ENCODE measurements at places on chromosomes 4 and X.

GRCh38 chr4:100022792-100023222 is 72.7 kb upstream of the H2AZ1 start:
- no peak for DNase-seq

DNA sequence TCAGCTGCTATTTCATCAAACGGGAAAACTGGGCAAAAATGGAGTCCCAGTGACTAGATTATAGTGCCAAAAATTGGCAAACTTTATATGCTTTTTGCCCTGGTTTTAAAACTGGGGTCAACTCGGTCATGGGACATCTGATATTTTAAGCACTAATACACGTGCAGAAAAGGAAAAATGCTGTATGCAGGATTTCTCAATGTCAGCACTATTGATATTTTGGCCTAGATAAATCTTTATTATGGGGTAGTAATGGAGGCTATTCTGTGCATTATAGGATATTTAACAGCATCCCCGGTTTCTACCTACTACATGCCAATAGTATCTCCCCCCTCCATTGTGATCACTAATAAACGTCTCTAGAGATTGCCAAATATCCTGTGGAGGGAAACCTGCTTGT is 870.9 kb upstream of the IGFBP7 start:
- no peak for DNase-seq

- DNase-seq: no peak
These were observed 46.0 kb downstream of the TFDP3 start for GRCh38 chrX:133171962-133172708.

GRCh38 chr4:3030566-3031356 is 43.6 kb downstream of the HTT-AS start:
- no peak for DNase-seq

DNA sequence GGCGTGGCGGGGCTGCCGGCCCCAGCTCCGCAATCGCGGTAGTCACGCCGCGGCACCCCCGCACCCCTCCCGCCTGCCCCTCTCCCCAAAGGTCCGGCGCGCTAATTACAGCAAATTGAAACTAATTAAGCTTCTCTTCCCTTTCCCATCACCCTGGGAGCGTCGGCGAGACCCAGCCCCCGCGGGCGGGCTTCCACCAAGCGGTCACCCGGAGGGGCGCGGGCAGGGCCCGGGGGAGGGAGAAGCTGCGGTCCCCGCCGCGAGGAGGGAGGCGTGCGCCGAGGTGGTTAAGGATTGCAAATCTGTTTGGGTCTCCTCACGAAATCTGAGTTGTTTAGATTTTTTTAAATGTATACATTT is 13.1 kb downstream of the ARX start:
- no peak for DNase-seq

DNA sequence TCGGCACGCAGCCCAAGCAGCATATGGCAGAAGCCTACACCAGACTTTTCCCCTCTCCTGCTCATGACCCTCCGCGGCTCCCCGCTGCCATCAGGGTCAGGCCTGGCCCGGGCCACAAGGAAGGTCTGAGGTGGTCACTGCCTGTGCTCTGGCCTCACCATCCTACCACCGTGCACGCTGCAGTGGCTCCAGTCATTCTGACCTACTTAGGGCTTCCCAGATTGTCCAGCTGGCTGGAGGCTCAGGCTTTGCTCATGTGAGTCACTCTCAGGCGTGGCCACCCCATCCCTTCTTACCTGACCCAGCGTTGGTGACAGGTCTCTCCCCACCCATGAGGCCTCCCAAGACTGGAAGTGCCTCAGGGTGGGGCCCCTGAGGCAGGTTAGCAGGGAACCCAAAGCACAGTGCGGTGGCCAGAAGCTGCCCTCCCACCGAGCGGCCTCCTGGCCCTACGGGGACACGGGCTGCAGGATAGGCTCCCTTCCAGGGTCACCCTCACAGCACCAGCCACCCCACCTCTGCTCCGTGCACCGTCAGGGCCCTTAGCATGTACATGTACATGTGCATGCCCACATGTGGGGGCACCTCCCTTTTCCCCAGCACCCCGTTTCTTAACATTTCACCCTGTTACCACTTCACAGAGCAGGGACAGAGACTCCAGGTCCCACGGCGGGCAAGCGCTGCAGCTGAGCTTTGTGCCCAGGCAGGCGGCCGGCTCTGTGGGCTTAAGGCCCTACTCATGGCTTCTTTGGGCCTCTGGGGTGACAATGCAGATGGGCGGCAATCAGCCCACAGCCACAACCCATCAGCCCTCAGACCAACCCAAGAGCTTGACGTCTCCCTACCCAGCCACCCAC is 2.2 kb downstream of the TREX2 start:
- DNase-seq: no peak

GRCh38 chr4:121654738-121655137 is 42.0 kb downstream of the ANXA5 start:
- no peak for DNase-seq

GRCh38 chrX:116241001-116241400 is 70.5 kb downstream of the AGTR2 start:
- DNase-seq: no peak

DNA sequence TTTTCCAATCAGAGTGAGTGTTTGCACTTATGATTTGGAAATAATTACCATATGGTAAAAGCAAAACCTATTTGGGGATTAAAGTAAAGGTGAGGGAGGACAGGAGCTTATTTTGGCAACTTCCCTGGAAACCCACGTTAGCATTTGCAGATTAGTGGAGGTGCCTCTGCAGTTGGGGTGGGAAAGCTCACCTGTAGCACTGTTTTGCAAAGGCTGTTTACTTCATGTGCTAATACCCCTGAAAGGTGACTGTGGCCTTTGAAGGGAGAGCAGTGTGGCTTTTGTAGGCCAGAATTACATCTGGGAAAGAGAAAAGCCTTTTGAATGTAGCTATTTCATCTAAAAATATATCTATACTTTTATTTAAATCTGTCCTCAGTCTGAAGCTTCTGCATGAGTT is 9.4 kb downstream of the SUPT20HL1 start:
- no peak for DNase-seq

GRCh38 chrX:78111140-78111931 is 7.3 kb downstream of the PGK1 start:
- DNase-seq: no peak

- DNase-seq: no peak
These were observed 371.3 kb upstream of the INTU start for GRCh38 chr4:127261476-127261875.

DNA sequence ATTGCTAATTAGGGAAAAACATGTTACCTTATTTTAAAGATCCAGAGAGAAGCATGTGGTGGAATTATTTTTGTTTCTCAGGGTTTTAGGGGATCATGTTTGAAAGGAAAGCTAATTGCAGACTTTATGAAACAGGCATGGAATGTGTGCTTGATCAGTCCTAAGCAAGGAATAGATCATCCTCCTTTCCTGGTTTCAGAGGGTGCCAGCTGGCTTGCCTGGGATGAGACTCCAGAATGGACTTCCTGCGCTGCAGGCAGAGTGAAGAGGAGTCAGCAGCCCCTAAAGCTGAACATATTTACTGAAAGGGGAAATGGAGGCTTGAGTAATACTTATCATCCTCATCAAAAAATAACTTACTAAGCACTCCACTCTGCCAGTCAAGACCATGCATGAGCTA is 13.3 kb downstream of the FGF5 start:
- no peak for DNase-seq

DNA sequence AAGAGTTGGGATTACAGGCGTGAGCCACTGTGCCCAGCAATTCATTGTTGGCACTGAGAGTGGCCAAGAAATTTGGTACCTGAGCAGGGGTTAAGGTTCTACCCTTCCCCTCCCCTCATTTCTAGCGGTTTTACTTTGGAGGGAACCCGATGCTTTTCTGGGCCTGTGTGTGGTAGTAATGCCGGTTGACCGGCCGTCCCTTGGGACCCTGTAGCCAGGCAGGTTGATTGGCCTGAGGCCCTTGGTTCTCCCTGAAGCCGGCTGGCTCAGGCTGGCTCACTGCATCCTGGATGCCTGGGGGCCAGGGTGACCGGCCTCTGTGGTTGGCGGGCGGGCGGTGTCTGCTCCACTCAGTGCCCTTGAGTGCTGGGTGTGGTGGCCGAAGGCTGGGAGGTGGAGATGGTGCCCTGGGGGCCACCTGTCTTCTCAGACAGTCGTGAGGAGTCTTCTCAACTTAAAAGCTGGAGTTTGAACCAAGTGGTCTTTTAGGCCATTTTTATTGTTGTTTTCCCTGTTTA is 45.6 kb downstream of the RGS12 start:
- no peak for DNase-seq

- DNase-seq: no peak
These were observed 22.3 kb upstream of the RASGEF1B start for GRCh38 chr4:81494031-81494431.

DNA sequence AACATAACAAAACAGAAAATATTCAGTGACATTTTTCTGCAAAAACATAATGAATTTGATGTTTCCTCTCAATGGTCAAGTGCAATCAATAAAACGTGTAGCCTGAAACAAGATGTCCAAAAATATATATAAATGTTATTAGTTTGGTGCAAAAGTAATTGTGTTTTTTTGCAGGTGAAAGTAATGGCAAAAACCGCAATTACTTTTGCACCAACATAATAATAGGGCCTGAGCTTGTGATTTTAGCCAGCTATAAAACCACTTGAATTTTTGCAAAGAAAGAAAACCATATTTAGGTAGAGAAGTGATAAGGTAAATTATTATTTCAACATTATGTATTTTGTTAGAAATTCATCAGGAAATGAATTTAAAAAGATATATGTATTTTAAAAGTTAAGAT is 475.3 kb upstream of the AMOT start:
- no peak for DNase-seq

DNA sequence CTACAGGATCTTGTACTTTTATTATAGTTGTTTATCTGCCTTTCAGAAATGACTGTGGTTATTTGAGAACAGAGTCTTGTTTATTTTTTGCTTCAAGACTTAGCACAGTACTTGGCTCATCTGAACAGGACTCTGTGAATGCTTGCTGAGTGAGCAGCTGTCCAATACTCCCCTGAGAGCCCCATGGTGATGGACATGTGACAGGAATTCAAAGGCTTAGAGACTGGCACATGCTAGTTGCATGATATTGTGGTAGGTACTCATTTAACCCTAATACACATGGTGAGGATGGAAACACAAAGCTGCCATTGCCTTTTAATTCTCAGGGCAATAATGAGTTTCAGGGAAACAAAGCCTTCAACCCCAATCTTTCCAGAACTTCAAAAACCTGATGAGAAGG is 97.3 kb downstream of the GEMIN8 start:
- no peak for DNase-seq

DNA sequence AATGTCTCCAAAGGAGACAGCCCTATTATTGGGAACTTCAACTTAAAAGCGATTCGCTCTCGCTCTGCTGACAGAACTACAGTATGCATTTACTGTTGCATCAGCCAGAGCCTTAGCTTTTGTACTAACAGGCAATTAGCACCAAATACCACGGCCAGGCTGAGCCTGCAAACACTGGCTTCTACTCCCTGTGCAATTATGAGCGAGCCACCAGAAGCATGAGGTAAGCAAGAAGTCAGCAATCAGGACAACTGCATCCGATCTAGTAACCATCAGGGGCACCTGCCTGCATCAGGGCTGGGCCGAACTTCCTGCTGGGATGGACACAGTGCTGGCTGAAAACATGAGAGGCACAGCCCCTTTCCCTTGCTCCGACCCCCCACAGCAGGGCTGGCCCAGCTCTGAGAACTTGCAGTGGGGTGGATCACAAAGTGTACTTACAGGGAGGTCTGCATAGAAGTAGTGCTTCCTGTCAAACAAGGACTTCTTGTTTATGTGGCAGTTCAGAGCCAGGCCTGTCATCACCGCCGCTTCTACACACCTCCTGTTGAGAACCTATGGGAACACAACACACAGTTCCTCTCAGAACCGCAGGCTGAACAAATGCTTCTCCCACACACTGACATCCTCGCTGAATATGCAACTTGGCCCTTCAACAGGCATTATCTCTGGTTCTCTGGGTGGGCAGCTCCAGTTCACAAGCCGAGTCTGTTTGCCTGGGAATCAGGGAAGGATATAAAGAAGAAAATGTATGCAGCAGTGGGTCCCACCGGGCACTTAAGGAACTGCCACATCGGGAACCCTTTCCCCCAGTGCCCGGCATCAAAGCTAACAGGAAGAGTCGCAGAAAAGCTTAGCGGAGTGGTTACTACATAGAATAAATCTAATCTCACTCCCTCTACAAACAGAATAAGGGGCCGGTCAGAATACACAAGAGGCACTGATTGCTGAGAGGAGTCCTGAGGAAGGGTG is 41.5 kb downstream of the GATB start:
- DNase-seq: no peak

DNA sequence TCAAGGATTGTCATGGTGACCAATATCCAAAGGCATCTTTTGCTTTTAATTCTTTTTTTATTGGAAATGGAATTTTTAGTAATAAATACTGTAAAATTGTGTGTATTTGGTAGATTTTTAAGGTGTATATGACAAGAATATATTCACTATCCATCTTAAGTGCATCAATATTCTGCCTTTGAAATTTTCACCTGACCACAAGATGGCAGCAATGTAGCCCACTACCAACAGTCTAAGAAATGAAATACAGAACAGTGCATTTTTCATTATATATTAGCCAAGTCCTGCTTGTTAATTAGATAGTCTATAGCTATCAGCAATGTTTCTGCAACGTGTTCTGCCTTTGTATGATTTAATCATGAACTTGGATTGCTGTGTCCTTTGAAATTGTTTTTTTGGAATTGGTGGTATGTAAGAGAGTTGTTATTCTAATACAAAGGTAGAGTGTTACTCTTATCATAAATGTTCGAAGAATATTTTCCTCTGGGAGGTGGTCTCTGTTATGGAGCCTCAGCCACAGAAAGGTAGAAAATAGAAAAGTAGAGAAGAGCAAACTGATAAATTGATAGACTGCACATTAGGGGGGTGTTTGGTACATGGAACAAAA is 38.2 kb downstream of the HPGDS start:
- DNase-seq: no peak

DNA sequence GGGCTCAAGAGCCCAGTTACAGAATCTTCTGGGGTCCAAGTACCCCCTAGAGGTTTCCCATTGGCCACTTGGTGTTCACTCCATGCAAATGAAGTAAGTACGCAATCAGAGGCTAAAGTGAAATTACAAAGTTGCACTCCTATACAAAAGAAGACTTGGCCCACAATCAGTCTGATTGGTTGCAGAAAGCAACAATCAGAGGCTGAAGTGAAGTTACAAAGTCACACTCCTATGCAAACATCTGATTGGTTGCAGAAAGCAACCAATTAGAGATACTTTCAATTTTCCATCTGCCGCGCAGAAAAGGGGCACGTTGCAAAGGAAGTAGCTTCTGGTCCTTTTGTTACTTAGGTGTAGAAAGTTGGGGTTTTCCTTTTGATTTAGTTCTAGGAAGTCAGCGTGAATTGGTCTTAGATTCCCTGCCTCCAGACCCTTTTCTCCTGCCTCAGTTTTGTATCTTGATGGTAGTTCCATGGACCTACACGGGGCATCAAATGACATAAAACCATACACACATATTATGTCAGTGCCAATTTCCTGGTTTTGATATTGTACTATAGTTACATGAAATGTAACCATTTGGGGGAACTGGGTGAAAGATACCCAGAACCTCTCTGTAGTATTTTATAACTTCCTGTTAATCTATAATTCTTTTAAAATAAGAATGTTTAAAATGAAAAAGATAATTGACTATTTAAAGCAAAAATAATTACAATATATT is 12.4 kb upstream of the PIN4 start:
- DNase-seq: no peak

All from stimulated activated CD8-positive, alpha-beta memory T cell treated with anti-CD3 and anti-CD28 coated beads, Interleukin-4, amount 100 ng/mL, for 4 hours (primary cell).